Amygdala (tissue), 56 donors: ENCODE measurements at places on chromosomes 11 and 22.

- no peak for DNase-seq
These were observed 806 bp downstream of the ARAP1 start for GRCh38 chr11:72751116-72752087.

DNA sequence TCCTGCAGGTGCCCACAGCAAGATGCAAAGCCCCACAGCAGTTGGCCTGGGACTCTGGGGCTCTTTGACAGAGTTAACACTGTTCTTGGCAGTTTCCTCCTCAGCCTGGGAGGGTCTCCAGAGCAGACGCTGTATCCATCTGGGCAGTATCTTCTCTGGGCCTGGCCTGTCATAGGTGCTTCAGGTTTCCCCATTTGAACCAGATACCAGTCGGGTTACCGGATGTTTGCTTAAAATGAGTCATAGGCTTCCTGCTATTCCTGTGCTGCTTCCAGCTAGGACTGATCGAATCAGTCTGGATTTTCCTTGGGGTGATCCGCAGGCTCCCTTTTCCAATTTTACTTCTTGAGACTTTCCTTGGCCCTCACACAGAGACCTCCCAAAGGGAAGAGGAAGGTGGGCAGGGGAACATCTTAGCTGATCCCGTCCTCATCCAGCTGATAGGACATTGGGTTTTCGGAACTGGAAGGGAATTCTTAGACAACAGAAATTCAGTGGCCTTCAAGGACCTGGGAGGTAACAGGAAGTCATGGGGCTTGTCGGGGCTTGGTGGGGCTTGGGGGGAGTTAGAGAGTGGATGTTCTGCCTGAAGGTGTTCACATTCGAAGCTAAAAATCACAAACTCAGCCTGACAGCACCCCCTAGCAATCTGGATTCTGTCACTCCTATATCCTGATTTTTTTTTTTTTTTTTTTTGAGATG, 2.4 kb upstream of the RANGAP1 start:
- no peak for DNase-seq

- DNase-seq: no peak
These were observed 45.6 kb upstream of the PLET1 start for GRCh38 chr11:112306230-112306629.

DNA sequence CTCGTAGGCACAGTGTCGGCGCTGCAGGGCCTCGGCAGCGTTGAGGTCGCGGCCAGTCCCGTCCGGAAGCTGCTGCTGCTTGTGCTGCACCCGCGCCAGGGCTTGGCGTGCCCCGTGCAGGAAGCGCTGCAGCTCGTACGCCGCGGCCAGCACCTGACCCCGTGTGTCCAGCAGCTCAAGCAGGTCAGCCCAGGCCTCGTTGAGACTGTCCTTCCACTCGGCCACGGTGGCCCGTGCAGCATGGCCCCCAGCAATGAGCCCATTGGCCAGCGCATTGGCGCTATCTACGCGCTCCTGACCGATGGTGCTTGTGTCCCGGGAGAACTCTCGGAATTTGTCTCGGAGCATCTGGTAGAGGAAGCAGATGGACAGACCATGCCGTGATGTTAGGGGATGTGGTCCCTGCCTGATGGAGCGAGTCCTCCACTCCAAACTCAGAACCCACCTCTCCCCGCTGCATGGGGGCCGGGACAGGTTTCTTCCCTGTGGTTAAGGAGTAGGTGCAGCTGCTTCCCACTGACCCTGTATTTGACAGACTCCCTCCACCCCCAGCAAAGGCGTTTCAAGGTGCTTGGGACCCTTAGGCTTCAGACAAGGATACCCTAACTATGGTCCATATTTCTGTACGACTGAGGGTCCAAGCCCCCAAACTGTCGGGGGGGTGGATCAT, 13.8 kb upstream of the RBM4B start:
- DNase-seq: no peak

DNA sequence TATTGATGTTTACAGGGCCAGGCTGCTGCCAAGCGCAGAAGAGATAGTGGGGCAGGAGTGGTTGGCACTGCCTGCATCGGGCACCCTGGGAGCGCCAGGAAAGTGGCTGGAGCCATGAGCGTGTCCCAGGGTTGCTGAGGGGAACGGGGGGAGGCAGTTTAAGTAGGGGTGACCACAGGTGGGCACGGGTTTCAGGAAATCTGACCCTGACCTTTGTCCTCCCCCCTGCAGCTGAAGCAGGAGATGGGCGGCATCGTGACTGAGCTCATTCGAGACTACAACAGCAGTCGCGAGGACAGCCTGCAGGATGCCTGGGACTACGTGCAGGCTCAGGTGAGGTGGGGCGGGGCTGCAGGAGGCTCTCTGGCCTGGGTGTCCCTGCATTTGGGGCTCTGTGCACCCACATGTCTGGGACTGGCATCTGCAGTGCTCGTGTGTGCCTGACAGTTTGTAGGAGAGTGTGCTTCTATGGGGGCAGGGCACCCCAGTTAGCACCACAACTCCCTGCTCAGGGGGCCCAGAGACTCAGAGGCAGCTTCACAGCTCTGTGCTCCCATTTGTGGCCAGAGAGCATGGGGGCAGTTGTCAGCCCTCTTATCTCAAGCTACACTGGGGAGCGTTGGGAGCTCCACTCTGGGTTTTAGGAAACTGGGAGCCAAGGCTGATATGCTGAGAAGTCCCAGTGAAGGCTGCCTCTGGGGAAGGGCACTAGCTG, 49.7 kb downstream of the CD82 start:
- DNase-seq: no peak

DNA sequence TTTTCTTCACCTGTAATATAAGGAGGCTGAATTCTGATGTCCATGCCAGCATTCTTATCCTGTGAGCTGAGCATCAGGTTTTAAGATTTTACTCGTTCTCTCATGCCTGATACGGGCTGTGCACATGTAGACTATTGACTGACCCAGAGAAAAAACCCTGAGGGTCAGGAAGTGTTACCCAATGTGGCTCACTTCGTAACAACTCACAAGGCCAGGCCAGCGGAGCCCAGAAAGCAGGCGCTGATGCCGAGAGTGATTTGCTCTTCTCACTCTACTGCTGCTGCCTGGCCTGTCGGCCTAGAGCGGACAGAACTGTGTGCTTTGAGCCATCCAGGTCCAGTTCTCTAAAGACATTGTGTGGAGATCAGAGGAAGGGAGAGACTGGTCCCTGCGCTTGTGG, 10.8 kb downstream of the THYN1 start:
- DNase-seq: no peak

DNA sequence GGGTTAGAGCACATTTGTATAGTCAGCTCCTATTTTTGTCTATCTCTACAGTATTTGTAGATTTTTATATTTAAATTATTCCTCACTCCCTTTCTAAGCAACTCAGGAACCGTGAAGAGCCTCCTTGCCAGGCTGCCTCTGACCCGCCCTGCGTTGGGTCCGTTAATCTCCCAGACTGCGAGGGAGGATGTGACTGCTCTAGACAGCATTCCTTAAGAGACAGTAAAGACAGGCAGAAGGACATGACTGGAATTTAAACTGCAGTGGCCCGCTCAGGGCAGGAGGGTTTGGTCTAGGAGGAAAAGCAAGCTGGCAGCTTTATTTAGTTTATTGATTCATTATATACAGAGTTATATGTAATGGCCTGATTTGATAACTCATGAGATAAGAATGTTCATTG, 413.7 kb downstream of the TMEM135 start:
- DNase-seq: no peak

DNA sequence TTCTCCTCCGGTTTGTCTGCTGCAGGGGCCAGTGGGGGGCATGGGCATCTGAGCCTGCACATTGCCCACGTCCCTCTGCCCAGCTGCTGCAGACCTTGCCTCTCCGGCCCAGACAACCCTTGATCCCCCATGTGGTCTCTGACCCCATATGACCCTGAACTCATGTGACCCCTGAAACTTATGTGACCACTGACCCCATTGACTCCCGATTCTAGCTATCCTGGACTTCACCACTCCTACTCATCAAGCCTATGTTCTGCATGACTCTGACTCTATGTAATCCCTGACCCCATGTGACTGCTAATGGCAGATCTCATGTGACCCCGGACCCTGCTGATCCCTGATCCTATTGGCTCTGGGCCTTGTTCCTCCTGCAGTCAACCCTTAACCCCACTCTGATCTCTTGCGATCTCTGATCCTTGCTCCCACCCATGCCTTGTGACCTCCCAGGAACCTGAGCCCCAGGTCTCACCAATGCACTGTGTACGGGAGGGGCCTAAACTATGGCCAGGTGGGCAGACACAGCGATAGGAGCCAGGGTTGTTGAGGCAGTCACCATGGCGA, 5.7 kb downstream of the LTBP3 start:
- DNase-seq: no peak

DNA sequence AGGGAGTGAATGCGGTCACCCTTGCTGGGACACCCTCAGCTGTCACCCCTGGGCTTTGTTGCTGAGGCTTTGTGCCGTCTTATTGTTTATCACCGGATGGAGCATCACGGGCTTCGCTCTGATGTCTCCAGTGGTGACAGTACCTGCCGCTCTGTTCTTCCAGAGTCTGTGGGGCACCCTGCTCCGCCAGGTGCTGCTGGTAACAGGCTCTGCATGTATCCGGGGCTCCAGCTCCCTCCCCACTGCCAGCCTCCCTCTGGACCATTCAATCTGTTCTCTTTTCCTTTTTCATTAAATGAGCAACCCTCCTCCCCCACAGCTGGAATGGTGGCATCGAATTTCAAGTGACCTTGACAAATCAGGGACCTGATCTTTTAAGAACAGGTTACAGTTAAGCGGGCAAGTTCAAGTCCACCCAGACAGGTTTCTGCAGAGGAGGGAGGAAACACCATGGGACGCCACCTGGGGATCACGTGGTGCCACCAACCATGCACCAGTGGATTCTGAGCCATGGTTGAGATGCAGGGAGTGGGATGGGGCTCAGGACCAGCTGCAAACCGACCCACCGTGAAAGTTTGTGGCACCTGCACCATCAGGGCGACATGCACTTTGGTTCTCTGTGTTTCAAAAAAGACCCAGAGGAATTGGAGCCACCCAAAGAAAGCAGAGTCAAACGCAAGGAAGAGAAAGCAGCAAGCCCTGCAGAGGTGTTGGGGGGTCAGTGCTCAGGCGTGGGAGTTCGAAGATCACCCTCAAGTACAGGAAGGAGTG, 89.3 kb downstream of the BCR start:
- no peak for DNase-seq

DNA sequence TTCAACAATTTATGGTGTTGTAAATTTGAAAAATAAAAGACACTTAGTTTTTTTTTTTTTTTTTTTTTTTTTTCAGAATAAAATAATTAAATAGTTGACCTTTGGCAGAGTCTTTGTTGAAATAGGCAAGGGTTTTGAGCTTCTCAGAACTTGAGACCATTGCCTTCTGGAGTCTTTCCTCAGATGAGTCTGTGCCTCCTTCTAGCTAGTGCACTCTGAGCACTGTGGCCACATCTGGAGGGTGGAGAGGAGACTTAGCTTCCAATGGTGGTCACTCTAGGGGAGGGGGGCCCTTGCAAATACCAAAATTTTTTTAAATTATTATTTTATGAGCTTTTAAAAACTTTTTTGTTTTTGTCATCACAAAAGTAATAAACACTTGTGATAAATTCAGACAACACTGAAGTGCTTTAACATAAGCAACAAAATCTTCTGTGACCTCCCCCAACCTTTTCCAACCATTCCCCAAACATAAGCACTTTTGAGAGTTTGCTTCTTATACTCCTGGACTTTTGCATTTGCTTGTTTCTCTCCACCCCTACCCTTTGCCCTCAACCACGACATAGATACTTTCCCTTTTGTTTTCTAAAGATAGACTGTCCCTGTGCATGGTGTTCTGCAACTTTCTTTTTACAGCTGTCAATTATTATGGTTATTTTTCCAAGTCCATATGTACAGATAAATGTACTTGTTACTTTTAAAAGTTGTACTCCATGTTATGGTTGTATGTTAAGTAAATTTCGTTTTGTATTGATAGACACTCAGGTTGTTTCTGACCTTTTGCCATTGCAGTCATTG, 41.1 kb downstream of the BMAL1 start:
- no peak for DNase-seq

DNA sequence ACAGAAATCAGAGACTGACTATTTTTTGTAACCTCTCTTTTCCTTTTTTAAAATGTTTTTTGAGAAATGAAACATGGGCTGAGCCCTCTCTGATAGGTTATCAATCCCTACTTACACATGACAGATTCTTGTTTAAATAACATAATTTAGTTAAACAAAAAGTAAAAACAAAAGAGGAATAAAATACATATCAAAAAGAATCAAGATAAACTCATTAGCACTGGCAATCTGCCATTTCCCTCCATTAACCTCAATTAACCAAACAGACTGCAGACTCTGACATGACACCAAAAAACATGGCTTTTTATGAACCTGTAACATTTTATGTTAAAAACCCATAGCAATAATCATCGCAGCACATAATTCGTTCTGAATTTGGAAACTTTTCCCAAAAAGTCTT, 284.4 kb upstream of the MTNR1B start:
- no peak for DNase-seq

GRCh38 chr22:38026130-38027111, 30.8 kb upstream of the PICK1 start:
- DNase-seq: no peak

DNA sequence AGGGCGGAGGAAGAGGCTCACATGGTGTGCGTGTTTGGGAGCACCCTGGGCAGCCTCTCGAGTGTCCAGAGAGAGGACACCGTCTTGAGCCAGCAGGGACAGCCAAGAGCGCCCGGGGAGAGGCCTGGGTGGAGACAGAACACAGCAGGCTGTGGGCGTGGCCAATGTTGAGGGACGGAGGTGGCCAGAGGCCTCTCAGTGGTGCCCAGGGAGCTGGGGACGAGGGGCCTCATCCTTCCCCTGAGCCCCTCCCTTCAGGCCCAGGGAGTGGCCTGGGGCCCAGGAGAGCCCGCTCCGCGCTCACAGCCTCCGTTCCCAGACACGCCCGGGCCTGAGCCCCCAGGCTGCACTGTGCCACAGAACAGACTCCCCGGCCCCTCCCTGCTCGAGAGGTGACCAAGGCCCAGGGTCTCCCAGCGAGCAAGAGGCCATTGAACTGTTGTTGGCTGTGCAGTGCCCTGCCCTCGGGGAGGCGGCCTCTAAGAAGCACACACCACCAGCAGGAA, 48.4 kb downstream of the CDKN1C start:
- no peak for DNase-seq

- no peak for DNase-seq
These were observed 861.8 kb downstream of the LRRC4C start for GRCh38 chr11:40597546-40598113.

GRCh38 chr22:43167001-43167589, 15.7 kb downstream of the TSPO start:
- no peak for DNase-seq

GRCh38 chr11:271319-271715, 6.9 kb upstream of the NLRP6 start:
- DNase-seq: no peak

- no peak for DNase-seq
These were observed 669.4 kb downstream of the OPCML start for GRCh38 chr11:132862933-132863332.
